ENCODE measurements at places on chromosomes 1 and 21. TPM values are rescaled to one million over a fixed set of nuclear protein-coding genes. Genes with fewer than 3 reads are reported as not detected.

DNA sequence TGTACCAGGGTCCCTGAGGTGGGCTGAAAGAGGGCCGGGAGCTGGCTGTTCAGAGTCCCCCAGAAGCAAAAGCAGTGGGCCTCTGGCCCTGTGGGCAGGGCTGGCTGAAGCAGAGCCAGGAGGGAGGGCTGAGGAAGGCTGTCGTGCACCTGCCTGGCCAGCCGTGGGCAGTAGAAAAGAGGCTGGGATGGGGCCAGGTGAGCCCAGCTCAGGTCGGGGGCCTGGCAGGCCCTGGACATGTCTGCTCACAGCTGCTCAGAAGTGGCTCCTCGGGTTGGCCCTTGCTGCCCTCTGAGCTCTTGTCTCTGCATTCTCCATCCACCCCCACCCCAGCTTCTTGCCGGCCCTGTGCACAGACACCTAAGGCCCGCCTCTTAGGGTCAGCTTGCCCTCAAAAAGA is 60.0 kb downstream of the TCP10L start:
- peak overlapping the region; percentile 70 for H3K27ac ChIP-seq
- DNase-seq: no peak
- H3K27me3 ChIP-seq: no peaks in the 10 kb centered on the region
- no peaks in the 10 kb centered on the region for H3K36me3 ChIP-seq

GRCh38 chr1:66401244-66401643 is 132.7 kb upstream of the SGIP1 start:
- no peak overlapping the region for H3K27ac ChIP-seq
- peaks cover 23% of the 10 kb centered on the region for H3K4me1 ChIP-seq
- H3K27me3 ChIP-seq: no peaks in the 10 kb centered on the region
- no peak for DNase-seq
- H3K4me3 ChIP-seq: no peak overlapping the region

DNA sequence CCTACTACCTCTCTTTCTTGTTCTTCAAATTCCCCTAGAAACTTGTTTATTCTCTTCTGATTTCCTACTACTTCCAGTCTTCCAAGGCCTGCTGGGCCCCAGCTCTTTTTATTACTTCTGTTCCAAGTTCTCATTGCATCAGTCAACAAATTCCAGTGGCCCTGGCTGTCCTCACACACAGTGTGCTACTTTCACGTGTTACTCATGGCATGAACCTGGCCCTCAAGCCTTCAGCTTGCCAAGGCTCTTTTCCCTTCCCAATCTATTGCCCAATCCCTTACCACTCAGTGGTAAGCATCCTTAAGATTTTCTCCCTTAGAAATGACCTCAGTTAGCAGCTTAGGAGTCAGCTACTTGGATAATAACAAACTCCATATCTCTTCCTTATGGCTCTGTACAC is 613.5 kb downstream of the LMO4 start:
- H3K27me3 ChIP-seq: no peaks in the 10 kb centered on the region
- H3K4me1 ChIP-seq: no peaks in the 10 kb centered on the region
- H3K36me3 ChIP-seq: no peaks in the 10 kb centered on the region
- DNase-seq: no peak
- no peak overlapping the region for H3K27ac ChIP-seq

GRCh38 chr1:232291261-232291660 is 338.7 kb downstream of the SIPA1L2 start:
- DNase-seq: no peak
- no peaks in the 10 kb centered on the region for H3K27me3 ChIP-seq
- H3K36me3 ChIP-seq: no peaks in the 10 kb centered on the region
- no peak overlapping the region for H3K4me3 ChIP-seq

- H3K36me3 ChIP-seq: no peaks in the 10 kb centered on the region
- H3K27me3 ChIP-seq: peaks cover 100% of the 10 kb centered on the region
- DNase-seq: no peak
- peaks cover 23% of the 10 kb centered on the region for H3K4me1 ChIP-seq
- H3K4me3 ChIP-seq: peak within 1 kb of the TSS; percentile 33
These were observed at the start of gene BLACAT1 for GRCh38 chr1:205455581-205456382. Gene BLACAT1, minus strand, starts transcription at chr1:205456045.

- H3K27ac ChIP-seq: no peak overlapping the region
- H3K4me1 ChIP-seq: peaks cover 68% of the 10 kb centered on the region
- no peaks in the 10 kb centered on the region for H3K36me3 ChIP-seq
- H3K4me3 ChIP-seq: no peak overlapping the region
- DNase-seq: no peak
- H3K27me3 ChIP-seq: no peaks in the 10 kb centered on the region
These were observed 12.9 kb downstream of the USP25 start for GRCh38 chr21:15742694-15743093.

FAM72D gene
- 0.66 TPM for total RNA-seq

DNA sequence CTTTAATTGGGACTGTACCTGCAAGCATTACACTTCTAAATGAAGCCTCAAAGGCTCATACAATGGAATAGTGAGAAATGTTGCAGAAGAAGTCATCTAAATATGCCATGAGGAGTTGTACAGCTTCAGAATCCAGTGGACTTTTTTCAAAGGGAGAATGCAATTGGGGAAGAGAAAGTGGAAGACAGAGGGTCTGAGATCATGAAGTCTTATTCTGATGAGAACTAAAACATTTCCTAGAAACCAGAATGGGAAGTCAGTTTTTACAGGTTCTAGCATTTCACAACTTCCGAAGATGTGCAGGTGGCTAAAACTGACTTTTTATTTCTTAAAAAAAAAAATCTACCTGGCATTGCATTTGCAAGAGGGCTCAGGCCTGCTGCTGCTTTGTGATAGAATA is 424.4 kb upstream of the RUNX1 start:
- H3K27me3 ChIP-seq: no peaks in the 10 kb centered on the region
- H3K27ac ChIP-seq: no peak overlapping the region
- no peak for DNase-seq
- H3K36me3 ChIP-seq: no peaks in the 10 kb centered on the region
- H3K4me1 ChIP-seq: peaks cover 2% of the 10 kb centered on the region

DNA sequence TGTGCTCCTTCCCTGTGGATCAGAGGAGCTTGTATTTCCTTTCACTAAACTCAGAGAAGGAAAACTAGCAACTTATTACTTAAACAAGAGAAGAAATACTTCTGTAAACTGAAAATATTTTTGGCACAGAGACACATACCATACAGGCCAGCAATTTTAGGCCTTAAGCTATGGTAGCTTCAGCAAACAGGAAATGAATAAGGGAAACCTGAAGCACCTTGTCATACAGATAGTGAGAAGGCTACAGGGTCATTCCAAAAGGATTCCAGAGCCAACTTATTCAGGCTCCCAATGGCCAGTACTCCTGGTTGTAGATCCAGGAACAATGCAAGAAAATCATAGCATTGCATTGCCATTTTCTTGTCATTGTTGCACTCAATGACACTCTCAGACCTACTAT is 9.1 kb upstream of the KYAT3 start:
- H3K27ac ChIP-seq: peak overlapping the region; percentile 33
- H3K4me1 ChIP-seq: peaks cover 9% of the 10 kb centered on the region
- H3K4me3 ChIP-seq: no peak overlapping the region
- no peaks in the 10 kb centered on the region for H3K27me3 ChIP-seq
- peaks cover 17% of the 10 kb centered on the region for H3K36me3 ChIP-seq

MROH9 gene
- not detected for total RNA-seq

CD164L2 gene
- not detected for total RNA-seq

CYB561D1 gene
- 14.0 TPM for total RNA-seq

GRCh38 chr1:114353262-114353661 is 157.7 kb downstream of the TRIM33 start:
- H3K27me3 ChIP-seq: no peaks in the 10 kb centered on the region
- no peak overlapping the region for H3K27ac ChIP-seq
- no peak for DNase-seq
- H3K4me3 ChIP-seq: no peak overlapping the region
- H3K36me3 ChIP-seq: no peaks in the 10 kb centered on the region
- peaks cover 5% of the 10 kb centered on the region for H3K4me1 ChIP-seq

GRCh38 chr1:175498002-175498401 is 245.4 kb downstream of the TNR start:
- H3K27me3 ChIP-seq: no peaks in the 10 kb centered on the region
- H3K4me3 ChIP-seq: no peak overlapping the region
- no peak overlapping the region for H3K27ac ChIP-seq
- no peak for DNase-seq
- H3K4me1 ChIP-seq: no peaks in the 10 kb centered on the region
- H3K36me3 ChIP-seq: no peaks in the 10 kb centered on the region

GRCh38 chr1:9080705-9081291 is 11.4 kb upstream of the SLC2A5 start:
- H3K36me3 ChIP-seq: no peaks in the 10 kb centered on the region
- H3K4me1 ChIP-seq: peaks cover 20% of the 10 kb centered on the region
- H3K27me3 ChIP-seq: peaks cover 10% of the 10 kb centered on the region
- no peak overlapping the region for H3K27ac ChIP-seq
- DNase-seq: no peak

NBPF15 gene
- total RNA-seq: 74.3 TPM

GRCh38 chr1:91121366-91121765 is 99.5 kb upstream of the ZNF644 start:
- H3K27me3 ChIP-seq: no peaks in the 10 kb centered on the region
- H3K27ac ChIP-seq: no peak overlapping the region
- no peak for DNase-seq
- no peaks in the 10 kb centered on the region for H3K4me1 ChIP-seq

HSD3B1 gene
- total RNA-seq: not detected

Data from spleen (tissue), 13 donors.